ENCODE measurements at places on chromosomes 3 and 15.

- no peak for DNase-seq
Observed at GRCh38 chr3:55286693-55287092, 200.4 kb downstream of the WNT5A start.

DNA sequence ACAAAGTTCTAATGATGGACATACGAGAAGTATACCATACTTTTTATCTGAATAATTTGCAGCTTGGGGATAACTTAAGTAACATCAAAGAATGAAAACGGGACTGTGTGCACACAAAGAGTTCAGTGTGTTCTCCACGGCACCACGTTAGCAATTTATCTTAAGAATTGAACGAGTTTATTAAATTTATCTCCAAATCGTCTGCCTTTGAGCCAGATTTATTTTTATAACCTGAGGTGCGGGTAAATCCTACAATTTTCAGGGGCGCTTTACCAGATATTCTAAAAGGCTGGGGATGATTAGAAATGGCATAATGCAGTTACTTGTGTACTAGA lies 3.5 kb downstream of the CHD2 start:
- no peak for DNase-seq

DNA sequence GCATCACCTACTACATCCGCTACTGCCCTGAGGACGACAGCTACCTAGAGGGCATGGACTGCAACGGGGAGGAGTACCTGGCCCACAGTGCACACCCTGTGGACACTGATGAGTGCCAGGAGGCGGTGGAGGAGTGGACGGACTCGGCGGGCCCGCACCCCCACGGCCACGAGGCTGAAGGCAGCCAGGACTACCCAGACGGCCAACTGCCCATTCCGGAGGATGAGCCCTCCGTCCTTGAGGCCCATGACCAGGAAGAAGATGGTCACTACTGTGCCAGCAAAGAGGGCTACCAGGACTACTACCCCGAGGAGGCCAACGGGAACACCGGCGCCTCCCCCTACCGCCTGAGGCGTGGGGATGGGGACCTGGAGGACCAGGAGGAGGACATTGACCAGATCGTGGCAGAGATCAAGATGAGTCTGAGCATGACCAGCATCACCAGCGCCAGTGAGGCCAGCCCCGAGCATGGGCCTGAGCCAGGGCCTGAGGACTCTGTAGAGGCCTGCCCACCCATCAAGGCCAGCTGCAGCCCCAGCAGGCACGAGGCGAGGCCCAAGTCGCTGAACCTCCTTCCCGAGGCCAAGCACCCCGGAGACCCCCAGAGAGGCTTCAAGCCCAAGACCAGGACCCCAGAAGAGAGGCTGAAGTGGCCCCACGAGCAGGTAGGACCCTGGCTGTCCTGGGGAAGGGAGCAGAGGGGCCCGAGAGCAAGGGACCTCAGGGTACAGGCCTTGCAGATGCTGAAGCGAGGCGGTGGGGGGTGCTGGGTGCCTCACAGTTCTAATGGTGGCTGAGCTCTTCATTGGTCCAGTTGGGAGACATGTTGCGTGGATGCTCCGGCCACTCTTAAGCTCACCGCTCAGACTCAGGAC lies 168.6 kb downstream of the APBA2 start:
- no peak for DNase-seq

GRCh38 chr3:143720381-143720780 lies 127.9 kb downstream of the SLC9A9 start:
- DNase-seq: no peak

DNA sequence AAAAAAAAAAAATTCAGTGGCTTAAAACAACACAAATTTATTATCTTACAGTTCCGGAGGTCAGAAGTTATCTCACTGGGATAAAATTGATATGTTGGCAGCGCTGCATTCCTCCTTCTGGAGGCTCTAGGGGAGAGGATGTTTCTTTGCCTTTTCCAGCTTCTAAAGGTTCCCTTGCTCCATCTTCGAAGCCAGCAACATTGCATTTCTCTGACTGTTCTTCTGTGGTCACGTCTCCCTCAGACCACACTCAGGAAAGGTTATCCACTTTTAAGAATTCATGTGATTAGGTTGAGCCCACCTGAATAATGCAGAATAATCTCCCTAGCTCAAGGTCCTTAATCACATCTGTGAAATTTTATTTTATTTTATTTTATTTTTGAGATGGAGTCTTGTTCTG lies 23.4 kb upstream of the ACAP2 start:
- no peak for DNase-seq

DNA sequence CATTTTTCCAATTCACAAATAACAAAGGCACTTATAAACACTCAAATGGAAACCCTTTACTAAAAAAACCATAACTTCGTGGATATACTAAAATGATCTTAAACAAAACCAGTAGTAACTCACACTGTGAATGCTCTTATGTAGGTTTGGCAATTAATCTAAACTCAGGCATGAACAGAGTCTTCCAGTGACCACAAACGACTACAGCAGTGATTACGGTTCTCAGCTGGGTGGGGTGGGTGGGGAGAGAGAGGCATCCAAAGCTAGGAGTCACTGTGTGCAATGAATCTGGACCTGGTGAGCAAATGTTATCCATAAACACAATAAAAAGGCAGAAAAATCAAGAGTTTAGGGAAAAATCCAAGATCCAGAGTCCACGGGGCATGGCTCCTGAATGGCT lies 21.3 kb downstream of the SLC12A8 start:
- no peak for DNase-seq

DNA sequence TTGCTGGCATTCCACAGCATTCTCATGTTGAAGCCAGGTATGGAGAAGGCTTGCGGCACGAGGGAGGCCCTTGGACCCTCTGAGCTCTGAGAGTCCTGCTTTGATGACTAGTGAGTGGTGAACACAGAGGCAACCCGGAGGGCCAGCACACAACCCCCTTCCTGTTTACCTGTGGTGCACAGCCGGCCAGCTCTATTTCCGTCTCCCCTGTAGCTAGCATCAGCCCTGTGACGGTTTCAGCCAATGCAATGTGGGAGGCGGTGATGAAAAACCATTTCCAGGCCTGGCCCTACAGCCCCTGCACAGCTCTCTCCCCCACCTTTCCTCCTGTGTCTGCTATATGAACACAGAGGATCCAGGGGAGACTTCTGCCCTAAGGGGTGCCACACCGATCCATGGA lies 76.8 kb upstream of the KLHL25 start:
- DNase-seq: no peak

DNA sequence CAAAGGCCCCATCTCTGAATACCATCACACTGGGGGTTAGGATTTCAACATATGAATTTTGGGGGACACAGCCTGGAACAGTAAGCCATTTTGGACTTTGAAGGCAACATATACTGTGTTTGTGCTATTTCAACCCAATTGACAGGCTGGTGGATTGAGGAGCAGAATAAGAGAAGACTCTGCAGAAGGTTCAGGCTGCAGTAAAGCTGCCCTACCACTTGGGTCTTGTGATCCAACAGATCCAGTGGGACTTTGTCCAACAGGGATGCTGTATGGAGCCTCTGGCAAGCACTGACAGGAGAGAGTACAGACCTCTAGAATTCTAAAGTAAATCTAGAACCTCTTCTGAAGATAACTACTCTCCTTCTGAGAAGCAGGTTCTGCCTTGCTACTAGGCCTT lies 1.1 kb upstream of the BCL2L10 start:
- DNase-seq: no peak

Data from esophagus squamous epithelium (tissue), 5 donors.